ENCODE measurements at places on chromosomes 12 and 14. TPM values are rescaled to one million over a fixed set of nuclear protein-coding genes. Genes with fewer than 3 reads are reported as not detected.

GRCh38 chr12:5715021-5715420, 230.0 kb downstream of the ANO2 start:
- no peak for DNase-seq

Gene LMNTD1
- total RNA-seq: 1.5 TPM

- DNase-seq: no peak
Observed at GRCh38 chr12:18703321-18703720, 34.5 kb downstream of the PLCZ1 start.

Gene GOLT1B
- 36.3 TPM for total RNA-seq

DNA sequence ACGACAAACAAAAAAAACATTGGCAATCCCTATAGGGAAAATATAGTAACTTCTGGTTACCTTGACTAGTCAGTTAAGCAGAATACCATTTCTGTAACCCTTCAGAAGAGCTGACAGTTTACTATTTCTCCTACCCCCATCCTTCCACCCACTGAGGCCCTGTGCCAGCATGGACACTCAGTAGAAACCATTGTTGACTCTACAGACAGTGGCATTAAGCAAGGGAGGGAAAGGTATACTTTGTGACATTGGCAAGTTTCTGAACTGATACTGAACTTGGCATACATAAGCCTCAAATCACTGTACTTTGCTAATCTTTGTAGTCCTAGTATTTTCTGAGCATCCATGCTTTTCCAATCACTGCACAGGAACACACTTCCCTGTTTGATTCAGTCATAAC, 33.4 kb upstream of the VSX2 start:
- DNase-seq: no peak

- no peak for DNase-seq
Observed at GRCh38 chr14:59318908-59319307, 130.4 kb downstream of the DAAM1 start.

GRCh38 chr14:94004015-94004414, 6.9 kb downstream of the CCDC197 start:
- no peak for DNase-seq
